SK-N-SH (cell line): ENCODE measurements at places on chromosomes 2 and 18. TPM values are rescaled to one million over a fixed set of nuclear protein-coding genes. Genes with fewer than 3 reads are reported as not detected.
A peak's percentile ranks its signal among the peaks of the same experiment; 100 is the strongest.

GRCh38 chr2:118671701-118672454, 175.6 kb downstream of the EN1 start:
- no peak for DNase-seq

- DNase-seq: peak; percentile 87
These were observed 22.4 kb downstream of the CYP27C1 start for GRCh38 chr2:127197475-127198385.

The TMEM169 gene
- 0.30 and 0.47 TPM in 2 replicates for polyA plus RNA-seq

The MYCN gene
- polyA plus RNA-seq: 0.03 TPM in 1 of 2 replicates, not detected in the other

- no peak for DNase-seq
These were observed 202.7 kb upstream of the SPOPL start for GRCh38 chr2:138298900-138299299.

DNA sequence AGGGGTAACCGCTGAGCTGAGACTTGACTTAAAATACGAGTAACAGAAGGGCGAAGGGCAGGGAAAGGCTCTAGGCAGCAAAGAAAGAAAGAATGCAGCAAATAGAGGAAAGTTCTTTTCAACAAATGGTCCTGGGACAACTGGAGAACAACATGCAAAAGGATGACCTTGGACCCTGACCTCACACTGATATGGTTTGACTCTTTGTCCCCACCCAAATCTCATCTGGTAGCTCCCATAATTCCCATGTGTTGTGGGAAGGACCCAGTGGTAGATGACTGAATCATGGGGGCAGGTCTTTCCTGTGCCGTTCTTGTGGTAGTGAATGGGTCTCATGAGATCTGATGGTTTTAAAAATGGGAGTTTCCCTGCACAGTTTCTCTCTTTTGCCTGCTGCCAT, 33.9 kb downstream of the ST3GAL5 start:
- DNase-seq: no peak

GRCh38 chr2:155502766-155503165, 804.3 kb downstream of the KCNJ3 start:
- no peak for DNase-seq

DNA sequence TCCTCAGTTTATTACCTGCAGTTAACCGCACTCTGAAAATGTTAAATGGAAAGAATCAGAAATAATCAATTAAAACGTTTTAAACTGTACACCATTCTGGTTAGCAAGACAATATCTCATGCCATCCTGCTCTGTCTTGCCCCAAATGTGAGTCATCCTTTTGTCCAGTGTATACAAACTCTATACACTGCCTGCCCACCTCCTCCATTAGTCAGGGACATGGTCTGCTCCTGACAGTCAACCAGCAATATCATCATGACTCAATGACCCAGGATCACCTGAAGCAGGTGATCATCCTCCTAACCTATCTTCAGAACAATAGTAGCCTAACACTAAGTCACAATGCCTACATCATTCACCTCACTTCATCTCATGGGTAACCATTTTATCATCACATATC, 214.7 kb downstream of the KCNH7 start:
- DNase-seq: no peak

DNA sequence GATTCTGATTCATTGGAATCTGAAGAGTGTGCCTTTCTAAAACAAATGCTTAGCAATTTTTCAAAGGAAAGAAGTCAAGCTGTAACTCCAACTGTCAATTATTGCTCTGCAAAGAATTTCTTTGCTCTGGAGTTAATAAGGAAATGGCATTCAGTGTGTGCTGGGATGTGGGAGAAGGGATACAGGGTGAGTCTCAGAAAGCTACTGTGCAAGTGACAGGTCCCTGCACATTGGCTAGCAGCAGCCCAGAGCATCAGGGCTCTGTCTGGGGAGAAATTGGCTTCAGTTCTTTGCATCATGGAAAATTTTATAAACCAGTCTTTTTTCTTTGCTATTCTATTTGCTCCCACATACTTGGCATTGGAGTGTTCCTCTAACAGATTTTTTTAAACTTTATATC, 1.1 kb upstream of the SYT4 start:
- peak; percentile 19 for DNase-seq

- no peak for DNase-seq
These were observed 188.3 kb downstream of the TWIST2 start for GRCh38 chr2:239035997-239036731.

- DNase-seq: no peak
These were observed 13.4 kb upstream of the CREG2 start for GRCh38 chr2:101400506-101401325.

The UGP2 gene
- 30.1 and 39.1 TPM in 2 replicates for polyA plus RNA-seq

GRCh38 chr2:219155054-219155644, 5.5 kb downstream of the NHEJ1 start:
- peak; percentile 73 for DNase-seq

The GPC1 gene
- polyA plus RNA-seq: 49.0 and 65.5 TPM in 2 replicates

DNA sequence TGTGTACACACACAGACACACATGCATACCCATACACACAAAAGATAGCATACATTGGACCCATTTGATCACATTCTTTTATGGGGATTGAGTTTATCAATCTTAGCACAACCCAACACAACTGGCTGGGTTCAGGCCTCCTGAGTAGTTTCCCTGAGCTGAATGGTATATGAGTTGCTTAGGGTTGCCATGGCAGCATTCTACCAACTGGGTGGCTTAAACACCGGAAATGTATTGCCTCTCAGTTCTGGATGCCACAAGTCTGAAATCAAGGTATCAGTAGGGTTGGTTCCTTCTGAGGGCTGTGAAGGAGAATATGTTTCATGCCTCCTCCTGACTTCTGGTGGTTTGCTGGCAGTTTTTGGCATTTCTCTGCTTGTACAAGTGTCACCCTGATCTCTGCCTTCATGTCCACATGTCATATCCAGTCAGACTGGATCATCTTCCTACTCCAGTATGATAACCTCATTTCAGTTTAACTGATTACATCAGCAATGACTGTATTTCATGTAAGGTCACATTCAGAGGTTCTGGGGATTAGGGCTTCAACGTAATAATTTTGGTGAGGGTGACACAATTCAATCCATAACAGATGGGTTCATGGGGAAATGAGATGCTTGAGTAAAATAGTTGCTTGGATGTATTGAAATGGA, 212.7 kb downstream of the KCNE4 start:
- no peak for DNase-seq

DNA sequence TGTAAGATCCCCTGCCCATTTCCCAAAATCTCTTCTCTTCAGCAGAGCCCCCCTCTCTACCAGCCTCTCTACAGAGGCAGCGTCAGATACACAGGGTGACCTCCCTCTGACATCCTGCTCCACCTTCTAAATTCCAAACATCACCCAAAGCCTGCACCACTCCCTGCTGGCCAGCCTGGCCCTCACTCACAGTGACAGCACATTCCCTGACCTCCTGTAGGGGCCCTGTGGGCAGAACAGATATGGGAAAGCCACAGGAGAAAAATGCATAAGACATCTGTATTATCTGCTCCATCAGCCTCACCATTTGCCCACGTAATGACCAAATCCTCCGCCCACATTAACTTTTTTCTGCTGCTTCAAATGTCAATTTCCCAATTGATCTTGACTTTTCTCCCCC, 40.6 kb downstream of the TRABD2A start:
- no peak for DNase-seq

DNA sequence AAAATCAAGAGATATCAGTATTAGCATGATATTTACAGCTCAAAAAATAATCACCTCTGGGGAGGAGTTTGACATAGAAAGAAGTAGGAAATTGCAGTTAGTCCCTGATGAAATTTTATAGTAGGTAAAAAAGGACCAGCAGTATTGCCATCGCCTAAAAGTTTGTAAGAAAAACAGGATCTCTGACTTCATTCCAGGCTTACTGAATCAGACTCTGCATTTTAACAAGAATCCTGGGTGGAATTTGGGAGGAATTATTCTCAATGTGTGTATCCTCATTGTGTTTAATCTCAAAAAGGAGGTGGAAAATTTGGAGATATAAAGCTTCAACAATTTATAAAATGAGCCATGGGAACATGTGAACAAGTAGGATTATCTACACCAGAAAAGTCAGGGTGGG, 31.2 kb upstream of the STAT1 start:
- no peak for DNase-seq

GRCh38 chr2:33014268-33014667, 67.5 kb downstream of the LTBP1 start:
- no peak for DNase-seq

- DNase-seq: peak; percentile 32
These were observed 411.0 kb upstream of the GYPC start for GRCh38 chr2:126244937-126245336.

The DNAJC5G gene
- polyA plus RNA-seq: 0.18 TPM in 1 of 2 replicates, not detected in the other

GRCh38 chr2:98656800-98657199, 48.4 kb downstream of the UNC50 start:
- DNase-seq: no peak

The COL6A3 gene
- polyA plus RNA-seq: 10.7 and 18.5 TPM in 2 replicates

DNA sequence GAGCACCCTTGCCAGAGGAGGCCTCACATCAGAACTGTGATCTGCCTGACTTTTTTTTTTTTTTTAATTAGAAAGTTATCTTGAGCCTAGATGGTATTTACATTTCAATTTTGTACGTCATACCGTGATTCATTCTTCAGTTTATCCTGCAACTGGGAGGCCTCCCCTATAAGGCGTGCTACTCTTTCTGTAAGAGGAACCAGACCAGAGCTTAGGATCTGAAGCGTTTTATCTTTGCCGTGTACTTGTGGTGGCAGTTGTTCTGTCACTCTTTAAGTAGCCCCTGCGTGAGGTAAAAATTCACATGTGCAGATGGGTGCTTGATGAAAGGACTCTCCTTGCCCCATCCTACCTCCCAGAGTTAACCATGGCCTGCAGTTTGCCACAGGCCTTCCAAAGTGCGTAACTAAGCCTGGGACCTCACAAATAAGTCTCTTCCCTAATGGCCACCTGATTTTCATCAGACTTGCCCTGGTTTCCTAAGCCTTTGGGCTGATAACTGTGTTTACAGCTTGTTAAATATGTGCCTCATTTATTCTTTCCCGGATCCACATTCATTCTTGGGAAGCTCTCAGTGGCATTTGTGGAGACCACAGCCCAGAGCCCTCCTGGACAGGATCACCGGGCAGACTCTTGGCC, 96.0 kb downstream of the MTCL1 start:
- DNase-seq: no peak

The ZNF396 gene
- polyA plus RNA-seq: 0.41 and 0.76 TPM in 2 replicates

The SH3BP4 gene
- 27.7 and 32.9 TPM in 2 replicates for polyA plus RNA-seq

- DNase-seq: no peak
These were observed 255.3 kb downstream of the ZNF385B start for GRCh38 chr2:179606141-179606540.

DNA sequence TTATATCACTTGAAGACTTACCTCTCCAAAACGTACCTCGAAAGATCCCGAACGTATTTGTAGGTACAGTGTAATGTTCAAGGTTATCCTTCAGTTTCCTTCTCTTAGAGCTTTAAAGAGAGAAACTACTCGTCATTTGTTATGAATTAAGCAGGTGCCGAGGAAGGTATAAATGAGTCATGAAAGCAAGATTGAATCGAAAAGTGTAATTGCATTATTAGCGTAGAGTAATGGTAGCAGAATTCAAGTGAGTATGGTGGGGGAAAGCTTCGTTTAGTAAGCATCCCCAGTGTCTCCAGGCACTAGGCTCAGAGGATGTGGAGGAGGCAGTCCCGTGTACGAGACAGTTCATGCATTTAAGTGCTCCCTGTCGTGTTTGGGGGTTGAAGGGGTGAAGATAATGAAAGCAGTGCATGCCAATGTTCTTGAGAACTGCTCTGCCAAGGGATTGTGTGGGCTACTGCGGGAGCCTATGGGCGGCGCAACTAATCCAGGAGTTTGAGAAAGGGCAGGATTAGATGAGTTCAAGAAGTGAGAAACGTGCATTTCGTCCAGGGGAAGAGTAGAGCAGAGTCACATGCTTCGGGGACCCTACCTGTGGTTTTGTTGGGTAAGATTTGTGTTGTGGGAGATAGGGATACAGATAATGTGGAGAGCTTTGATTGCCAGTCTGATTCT, 858 bp downstream of the POLR1B start:
- peak; percentile 39 for DNase-seq

The PSTPIP2 gene
- 9.5 and 9.8 TPM in 2 replicates for polyA plus RNA-seq

GRCh38 chr2:54454548-54455130, 1.5 kb upstream of the SPTBN1 start:
- no peak for DNase-seq

GRCh38 chr2:230794497-230794896, 70.2 kb upstream of the ITM2C start:
- no peak for DNase-seq

The GCG gene
- polyA plus RNA-seq: not detected in 2 replicates

DNA sequence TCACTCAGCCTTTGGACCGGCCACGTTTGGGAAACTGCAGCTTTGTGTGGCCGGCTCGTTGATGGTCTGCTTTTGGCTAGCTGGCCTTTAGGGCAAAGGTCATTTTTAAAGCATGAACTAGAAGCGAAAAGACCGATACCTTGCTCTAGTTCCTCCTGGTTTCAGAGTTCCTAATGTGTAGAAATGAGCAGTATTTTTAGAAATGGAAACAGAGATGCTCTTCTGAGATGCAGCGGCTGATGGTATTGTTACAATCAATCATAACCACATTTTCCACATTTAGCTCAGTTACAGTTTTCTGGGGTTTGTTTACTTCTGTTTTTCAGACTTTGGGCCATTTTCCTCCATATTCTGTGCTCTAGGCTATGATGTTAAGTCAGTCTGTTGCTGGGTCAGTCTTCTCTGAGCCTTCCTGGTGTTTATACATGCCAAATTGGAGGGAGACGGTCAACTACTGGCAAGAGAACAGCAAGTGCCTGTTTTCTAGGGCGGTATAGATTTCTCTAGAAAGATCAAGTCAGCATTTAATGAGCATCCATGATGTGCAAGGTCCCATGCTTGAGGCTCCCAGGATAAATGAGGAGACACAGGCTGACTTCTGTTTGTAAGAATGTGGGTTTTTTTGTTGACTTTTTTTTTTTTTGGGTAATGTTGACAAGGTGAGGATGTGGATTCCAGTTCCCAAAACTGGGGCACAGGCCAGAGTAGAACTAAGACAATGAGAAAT, 28.0 kb downstream of the RNF144A start:
- no peak for DNase-seq

- peak; percentile 44 for DNase-seq
These were observed 4.2 kb downstream of the ZNF516 start for GRCh38 chr18:76490670-76491472.

DNA sequence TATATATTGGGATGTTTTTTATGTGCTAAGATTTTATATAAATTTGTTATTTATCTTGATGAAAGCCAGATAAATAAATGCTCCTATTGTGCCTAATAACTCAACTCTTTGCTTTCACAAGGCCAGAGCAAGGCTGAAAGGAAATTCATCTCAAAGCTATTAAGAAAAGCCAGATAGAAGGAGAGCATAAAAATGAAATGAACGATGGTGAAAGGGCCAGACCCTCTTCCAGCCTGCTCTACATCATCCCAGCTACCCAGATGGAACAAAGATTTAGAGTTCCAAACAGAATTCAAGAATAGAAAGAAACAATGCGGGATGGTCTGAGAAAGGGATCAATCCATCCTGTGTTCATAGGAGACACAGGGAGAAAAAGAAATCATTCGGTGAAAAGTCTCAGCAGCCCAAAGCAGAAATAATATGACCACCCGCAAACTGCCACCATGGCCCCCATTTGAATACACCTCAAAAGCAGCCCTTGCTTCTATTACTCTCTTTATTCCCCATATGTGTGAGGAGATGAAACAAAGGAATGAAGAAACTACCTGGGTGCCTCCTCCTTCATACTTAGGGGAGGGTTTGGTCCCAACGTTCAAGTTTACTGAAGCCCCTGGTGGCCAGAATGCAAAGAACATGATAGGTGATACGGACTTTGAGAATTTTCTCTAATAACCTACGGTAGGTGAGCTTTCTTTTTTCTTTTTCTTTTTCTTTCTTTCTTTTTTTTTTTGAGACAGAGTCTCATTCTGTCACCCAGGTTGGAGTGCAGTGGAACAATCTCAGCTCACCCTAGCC, 110.1 kb upstream of the FBXO11 start:
- DNase-seq: peak; percentile 3

GRCh38 chr2:61619561-61619960, 81.4 kb upstream of the XPO1 start:
- no peak for DNase-seq
